ENCODE measurements at places on chromosomes 3 and 15. TPM values are rescaled to one million over a fixed set of nuclear protein-coding genes. Genes with fewer than 3 reads are reported as not detected.

DNA sequence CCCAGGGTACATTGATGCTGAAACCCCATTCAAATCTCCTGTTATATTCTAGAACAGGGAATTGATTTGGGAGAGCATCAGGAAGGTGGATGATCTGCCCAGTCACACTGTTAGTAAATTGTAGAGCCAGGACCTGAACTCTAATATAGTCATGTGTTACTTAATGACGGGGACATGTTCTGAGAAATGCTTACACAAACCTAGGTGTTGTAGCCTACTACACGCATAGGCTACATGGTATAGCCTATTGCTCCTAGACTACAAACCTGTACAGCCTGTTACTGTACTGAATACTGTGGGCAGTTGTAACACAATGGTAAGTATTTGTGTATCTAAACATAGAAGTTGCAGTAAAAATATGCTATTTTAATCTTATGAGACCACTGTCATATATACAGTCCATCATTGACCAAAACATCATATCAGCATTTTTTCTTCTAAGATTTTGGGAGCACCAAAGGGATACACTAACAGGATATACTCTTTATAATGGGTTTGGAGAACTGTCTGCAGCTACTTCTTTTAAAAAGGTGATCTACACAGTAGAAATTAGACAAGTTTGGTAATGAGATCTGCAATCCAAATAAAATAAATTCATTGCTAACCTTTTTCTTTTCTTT, 5.8 kb downstream of the B2M start:
- no peak for DNase-seq

- DNase-seq, result no peak
These were observed 33.0 kb downstream of the PTPRG start for GRCh38 chr3:61594144-61594963.

Gene CPN2
- total RNA-seq, result 0.29 TPM

DNA sequence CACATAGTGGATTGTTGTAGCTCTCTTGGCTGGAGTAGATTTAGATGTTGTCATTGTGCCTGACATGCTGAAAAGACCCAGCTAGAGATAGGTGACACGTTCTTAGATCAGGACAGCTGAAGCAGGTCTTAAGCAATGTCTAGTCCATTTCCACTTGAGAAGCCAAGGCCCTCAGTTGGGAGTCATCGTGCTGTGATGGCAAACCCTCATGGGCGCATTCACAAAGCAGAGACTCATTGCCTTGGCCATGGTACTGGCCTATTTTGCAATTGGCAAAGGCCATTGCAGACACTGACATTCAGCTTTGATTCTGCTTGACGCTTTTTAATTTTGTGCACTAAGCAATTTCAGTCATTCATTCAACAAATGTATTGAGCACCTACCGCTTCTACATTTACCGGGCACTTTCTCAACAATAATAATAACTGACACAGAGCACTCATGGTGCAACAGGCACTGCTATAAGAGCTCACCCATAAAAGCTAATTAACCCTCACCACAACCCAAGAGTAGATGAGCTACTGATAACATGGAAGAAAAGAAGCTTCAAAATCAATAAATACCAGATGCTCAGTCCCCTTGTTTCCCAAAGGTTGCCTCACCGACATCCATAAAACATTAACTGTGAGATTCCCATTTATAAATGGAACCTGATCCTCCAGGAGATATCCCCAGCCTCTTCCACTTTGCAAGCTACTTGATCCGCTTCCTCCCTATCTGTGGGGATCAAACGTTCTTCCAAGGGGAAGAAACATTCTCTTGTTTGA, 200.1 kb downstream of the TLE3 start:
- no peak for DNase-seq

- DNase-seq, result peak; percentile 87
These were observed at the start of gene TIMP4 for GRCh38 chr3:12158387-12159226. Gene TIMP4 (minus strand): TSS chr3:12158912. CDS start chr3:12158840, 72 bp downstream.

Gene GPR176
- total RNA-seq, result 173 TPM

DNA sequence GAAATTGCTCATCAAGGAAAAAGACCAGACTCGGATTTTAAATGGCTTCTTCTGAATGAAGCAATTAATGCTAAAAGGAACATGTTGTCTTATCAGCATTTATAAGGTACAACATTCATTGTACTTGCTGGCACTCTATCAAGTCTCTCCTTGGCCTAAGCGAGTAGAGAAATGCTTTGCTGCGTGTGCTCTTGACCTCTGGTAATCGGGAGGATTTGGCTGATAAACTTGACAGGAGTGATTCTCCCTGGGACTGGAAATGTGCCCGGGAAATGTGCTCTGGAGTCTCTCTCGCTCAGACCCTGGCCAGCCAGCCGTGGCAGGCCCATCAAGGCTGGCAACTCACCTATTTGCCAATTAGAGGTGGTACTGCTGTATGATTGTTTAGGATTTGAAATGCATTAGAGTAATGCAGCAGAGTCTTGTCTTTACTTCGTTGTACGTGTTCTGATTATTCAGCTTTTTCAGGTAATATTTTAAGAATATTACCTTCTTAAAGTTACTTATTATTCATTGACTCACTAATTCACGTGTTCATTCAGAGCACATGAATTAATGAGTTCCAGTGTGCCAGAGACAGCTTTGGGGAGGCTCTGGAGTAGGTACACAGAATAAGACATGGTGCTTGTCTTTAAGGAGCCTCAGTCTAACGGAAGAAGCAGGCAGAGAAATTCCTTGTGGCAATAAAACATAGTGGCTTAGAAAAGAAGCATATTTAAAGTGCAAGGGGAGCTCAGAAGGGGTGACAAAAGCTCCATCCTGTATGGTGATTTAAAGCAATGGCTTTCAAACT, 48.0 kb upstream of the TPRG1 start:
- DNase-seq, result peak; percentile 62

Data from osteoblast (primary cell).